ENCODE measurements at places on chromosomes 4 and X. TPM values are rescaled to one million over a fixed set of nuclear protein-coding genes. Genes with fewer than 3 reads are reported as not detected.

The ZNF630 gene
- polyA plus RNA-seq, result 4.8 TPM

The FAM9C gene
- polyA plus RNA-seq, result not detected

The DSPP gene
- not detected for polyA plus RNA-seq

The SPATA4 gene
- not detected for polyA plus RNA-seq

The UNC5C gene
- polyA plus RNA-seq, result 0.63 TPM

The MAGEA8 gene
- polyA plus RNA-seq, result not detected

The GLUD2 gene
- polyA plus RNA-seq, result 0.38 TPM

The IQCM gene
- polyA plus RNA-seq, result not detected
